ENCODE measurements at places on chromosomes 6 and 20.

GRCh38 chr6:82374516-82374915, 10.9 kb downstream of the TPBG start:
- DNase-seq = no peak

DNA sequence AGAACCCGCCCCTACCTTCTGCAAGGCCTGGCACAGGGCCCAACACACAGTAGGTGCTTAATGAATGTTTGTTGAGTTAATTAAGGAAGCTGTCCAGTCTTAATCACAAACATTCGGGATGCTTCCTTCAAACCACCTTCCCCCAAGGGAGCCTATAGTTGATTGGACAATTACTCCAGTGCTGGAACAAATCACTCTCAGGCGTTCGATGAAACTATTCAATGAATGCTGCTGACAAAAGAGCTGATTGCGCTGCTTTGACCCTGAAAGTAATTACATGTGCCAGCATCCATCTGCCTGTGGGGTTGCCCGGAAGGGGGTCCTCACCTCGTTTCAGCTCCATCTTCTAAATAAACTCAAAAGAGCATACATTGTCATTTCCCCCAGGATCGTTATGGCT, 112.0 kb upstream of the SRSF6 start:
- DNase-seq = no peak

DNA sequence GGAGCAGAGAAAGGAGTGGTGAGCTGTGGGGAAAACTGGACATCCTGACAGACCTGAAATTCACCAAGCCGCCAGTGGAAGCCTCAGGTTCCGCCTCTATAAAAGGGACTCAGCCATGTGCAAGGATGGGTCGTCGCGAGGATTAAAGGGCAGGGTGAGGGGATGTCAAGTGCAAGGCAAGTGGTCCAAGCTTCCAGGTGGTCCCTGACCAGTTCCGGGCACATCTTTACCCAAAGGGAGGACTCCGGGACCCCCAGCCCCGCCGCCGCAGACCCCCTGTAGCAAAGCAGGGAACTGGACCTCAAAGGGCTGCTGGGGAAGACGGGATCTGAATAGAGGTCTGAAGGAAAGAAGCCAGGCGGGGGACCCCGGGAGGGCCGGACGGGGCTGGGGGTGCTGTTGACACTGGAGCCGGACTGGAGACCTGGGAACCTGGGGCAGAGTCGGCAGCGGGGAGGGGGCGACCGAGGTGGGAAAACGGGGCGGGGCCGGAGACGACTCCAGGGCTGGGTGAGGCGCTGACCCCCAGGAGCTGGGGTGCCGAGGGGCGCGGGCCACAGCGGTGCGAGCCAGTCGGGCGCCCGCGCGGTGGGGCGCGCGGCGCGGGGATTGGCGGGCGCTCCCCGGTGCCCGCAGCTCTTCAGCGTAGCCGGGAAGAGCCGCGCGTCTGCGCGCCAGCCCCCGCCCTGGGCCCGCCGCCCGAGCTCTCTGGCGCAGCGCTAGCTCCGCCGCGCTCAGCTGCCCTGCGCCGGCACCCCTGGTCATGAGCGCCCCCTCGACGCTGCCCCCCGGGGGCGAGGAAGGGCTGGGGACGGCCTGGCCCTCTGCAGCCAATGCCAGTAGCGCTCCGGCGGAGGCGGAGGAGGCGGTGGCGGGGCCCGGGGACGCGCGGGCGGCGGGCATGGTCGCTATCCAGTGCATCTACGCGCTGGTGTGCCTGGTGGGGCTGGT, at the start of gene SSTR4:
SSTR4 (plus strand) TSS at position 592 of the 951 bp plus-strand sequence; CDS start at position 764, 172 bp downstream.
- DNase-seq = no peak

DNA sequence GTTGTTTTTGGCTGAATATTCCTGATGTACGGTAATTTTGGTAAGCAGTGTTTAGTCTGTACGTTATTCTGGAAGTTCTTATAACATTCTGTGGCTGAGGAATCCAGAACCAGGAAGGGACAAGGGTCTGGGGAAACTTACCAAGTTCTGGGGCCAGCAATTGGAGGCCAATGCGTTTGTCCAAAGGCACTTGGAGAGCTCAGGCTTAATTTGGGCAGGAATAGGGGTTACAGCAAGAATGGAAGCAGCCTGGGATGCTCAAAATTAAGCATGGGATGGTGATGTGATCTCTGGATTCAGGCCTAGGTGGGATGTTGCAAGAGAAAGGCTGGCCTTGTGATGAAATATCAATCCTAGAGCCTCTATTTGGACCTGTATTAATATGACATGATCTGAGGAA, 235.2 kb upstream of the NOX3 start:
- DNase-seq = no peak

- DNase-seq = no peak
Observed at GRCh38 chr20:6663104-6663503, 104.4 kb upstream of the BMP2 start.

DNA sequence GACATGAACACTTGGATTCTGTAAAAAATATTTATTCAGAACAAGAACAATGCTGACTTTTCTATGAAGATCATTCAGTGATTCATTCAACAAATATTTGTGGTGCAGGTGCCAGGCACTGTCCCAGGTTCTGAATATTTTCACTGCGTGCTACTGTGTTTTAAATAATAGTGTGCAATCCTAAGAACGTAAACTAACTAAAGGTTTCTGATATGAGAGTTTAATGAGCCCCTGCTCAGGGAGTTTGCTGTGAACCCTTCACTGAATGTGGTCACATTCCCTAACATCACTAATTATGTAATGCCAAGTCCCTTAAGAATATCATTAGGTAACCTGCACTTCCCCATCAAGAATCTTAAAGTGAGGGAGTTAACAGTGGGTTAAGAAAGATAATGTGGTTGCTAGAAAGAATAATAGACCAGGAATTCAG, 1.7 kb upstream of the TMEM170B start:
- DNase-seq = peak; percentile 30

GRCh38 chr6:31919624-31920303, 7.8 kb upstream of the C2 start:
- no peak for DNase-seq

GRCh38 chr20:51697096-51697826, 70.9 kb downstream of the ATP9A start:
- DNase-seq = no peak
